ENCODE measurements at places on chromosomes 16 and 17.

GRCh38 chr16:78770353-78771091, 671.1 kb downstream of the WWOX start:
- DNase-seq, result no peak

DNA sequence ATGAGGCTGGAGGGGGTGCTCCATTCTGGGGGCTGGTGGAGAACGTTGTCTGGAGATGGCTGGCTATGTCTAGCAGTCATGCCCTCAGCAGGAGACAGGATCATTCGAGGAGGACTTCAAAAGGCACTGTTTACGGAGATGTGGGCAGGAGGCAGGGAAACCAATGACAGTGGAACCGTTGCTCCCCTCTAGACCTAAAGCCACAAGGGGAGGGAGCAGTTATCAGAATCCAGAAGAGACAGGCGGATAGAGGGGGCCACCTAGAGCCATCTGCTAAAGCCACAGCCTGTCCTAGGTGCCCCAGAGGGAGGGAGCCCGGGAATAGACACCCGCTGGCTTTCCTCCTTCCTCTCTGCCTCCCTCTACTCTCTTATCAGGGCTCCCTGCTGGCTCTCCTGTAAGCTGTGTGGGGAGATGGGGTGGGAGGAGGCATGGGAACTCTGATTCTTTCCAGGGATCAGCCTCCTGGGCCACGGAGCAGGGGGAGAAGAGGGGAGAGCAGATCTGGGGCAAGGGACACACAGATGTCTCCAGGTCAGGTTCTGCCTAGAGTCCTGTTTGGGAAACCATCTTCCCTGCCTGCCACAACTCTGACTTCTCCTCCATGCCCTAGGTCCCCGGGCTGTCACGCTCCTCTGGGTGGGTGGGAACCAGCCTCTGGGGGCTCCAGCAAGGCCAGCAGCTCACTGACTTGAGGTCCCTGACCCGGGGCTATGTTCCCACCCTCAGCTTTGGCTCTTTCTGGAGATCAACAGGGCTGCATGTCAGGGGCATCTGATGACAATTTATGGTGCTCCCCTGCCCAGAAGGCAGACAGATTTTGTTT, 42.3 kb downstream of the IRX3 start:
- no peak for DNase-seq

- DNase-seq, result no peak
These were observed 29.6 kb downstream of the TEKT5 start for GRCh38 chr16:10665166-10665565.

DNA sequence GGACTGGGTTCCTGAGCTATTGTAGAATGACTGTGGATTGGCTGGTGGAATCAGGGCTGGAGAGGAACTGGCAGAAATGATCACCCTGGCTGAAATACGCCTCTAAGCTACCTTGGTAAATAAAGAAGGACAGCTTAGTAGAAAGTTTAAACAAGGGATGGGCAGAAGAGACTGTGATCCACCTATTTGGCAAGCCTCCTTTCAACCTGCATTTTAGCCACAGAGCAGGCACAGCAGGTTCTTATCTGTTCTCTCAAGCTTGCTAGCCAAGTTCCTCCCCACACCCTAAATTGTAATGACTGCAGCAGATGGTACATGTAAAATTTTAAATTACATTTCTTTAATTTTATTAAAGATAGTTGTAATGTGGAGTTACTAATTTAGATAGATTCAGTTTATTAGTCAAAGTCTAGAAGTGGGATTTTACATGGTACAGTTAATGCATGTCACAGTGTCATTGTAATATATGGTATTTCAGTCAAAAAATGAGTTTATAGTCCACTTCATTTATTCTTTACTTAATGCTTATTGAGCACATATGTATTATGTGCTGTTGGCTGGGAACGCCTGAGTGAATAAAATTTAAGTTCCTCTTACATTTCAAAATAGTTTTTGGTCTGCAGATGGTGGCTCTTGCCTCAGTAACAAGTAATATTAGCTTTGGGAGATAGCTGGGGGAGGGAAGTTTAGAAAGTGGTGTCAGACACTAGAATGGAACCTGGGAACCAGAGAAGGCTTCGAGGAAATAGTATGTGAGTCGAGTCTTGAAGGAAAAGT, 11.2 kb downstream of the EPN2 start:
- DNase-seq, result no peak

GRCh38 chr17:41835214-41835799, 725 bp downstream of the NT5C3B start:
- DNase-seq, result no peak
